ENCODE measurements at places on chromosomes 5 and 9. TPM values are rescaled to one million over a fixed set of nuclear protein-coding genes. Genes with fewer than 3 reads are reported as not detected.

Gene SLC44A1
- total RNA-seq: 67.3 TPM

Gene FCHO2
- total RNA-seq: 32.9 TPM

Gene HBEGF
- total RNA-seq: 16.2 TPM

DNA sequence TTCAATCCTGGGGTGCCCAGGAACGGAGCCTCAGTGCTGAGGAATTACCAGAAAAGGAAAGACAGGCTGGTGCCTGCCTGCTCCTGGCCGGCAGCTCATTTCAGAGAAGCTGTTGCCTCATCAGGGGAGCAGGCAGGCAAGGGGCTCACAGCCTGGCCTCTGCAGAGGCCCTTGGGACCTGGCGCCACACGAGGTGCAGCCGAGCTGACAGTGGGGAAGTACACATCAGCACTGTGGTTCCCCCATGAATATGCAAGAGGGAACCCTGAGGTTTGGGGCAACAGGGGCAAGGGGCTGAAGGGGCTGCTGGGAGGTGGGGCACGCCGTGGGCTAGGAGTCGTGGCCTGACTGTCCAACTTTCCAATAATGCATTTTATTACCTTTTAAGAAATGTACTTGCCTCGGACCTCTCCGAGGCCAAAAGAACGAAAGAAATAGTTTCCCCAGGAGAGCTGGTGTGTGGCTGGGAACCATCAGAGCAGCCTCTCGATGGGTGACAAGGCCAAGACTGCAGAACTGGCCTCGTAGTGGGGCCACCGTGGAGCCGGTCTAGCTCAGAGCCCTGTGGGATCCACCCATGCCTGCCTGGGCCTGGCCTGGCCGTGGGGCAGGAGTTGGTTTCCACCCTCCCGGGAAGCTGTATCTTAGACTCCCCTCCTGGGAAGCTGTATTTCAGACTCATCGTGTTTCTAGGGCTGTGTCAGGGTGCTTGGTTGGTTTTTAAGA lies 198.6 kb downstream of the PAX5 start:
- no peak for DNase-seq
- no peaks in the 10 kb centered on the region for H3K4me1 ChIP-seq
- no peak overlapping the region for H3K4me3 ChIP-seq
- no peak overlapping the region for H3K27ac ChIP-seq
- no peaks in the 10 kb centered on the region for H3K36me3 ChIP-seq

- no peak overlapping the region for H3K27ac ChIP-seq
- no peaks in the 10 kb centered on the region for H3K36me3 ChIP-seq
- no peak for DNase-seq
- H3K4me1 ChIP-seq: peaks cover 13% of the 10 kb centered on the region
- no peak overlapping the region for H3K4me3 ChIP-seq
- H3K27me3 ChIP-seq: no peaks in the 10 kb centered on the region
Observed at GRCh38 chr5:32500181-32500580, 55.6 kb upstream of the ZFR start.

GRCh38 chr5:163269624-163270023 lies 167.8 kb upstream of the CCNG1 start:
- H3K4me3 ChIP-seq: no peak overlapping the region
- no peaks in the 10 kb centered on the region for H3K36me3 ChIP-seq
- no peaks in the 10 kb centered on the region for H3K27me3 ChIP-seq
- H3K27ac ChIP-seq: no peak overlapping the region
- no peaks in the 10 kb centered on the region for H3K4me1 ChIP-seq
- no peak for DNase-seq

GRCh38 chr5:99191206-99191745 lies 262.5 kb upstream of the CHD1 start:
- no peaks in the 10 kb centered on the region for H3K4me1 ChIP-seq
- H3K36me3 ChIP-seq: no peaks in the 10 kb centered on the region
- no peak overlapping the region for H3K4me3 ChIP-seq
- H3K27ac ChIP-seq: no peak overlapping the region
- no peak for DNase-seq

GRCh38 chr5:36089989-36090388 lies 23.3 kb upstream of the UGT3A2 start:
- H3K4me1 ChIP-seq: no peaks in the 10 kb centered on the region
- no peaks in the 10 kb centered on the region for H3K36me3 ChIP-seq
- no peak overlapping the region for H3K27ac ChIP-seq
- no peaks in the 10 kb centered on the region for H3K27me3 ChIP-seq
- no peak for DNase-seq

DNA sequence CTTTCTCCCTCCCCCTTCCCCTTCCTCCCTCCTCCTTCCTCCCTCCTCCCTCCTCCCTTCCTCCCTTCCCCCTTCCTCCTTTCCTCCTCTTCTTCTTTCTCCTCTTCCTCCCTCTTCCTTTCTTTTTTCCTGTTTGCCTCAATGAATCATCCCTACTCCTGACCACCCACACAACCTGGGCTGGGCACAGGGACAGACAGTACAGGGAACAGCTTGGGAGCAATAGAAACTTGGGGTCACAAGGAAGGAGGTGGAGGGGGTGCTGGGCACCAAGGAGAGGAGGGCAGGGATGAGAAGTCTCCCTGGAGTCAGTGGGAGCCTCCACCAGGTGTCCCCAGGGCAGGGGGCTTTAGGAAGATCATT lies 5.0 kb downstream of the TTC16 start:
- no peak overlapping the region for H3K27ac ChIP-seq
- no peaks in the 10 kb centered on the region for H3K36me3 ChIP-seq
- peaks cover 25% of the 10 kb centered on the region for H3K4me1 ChIP-seq

DNA sequence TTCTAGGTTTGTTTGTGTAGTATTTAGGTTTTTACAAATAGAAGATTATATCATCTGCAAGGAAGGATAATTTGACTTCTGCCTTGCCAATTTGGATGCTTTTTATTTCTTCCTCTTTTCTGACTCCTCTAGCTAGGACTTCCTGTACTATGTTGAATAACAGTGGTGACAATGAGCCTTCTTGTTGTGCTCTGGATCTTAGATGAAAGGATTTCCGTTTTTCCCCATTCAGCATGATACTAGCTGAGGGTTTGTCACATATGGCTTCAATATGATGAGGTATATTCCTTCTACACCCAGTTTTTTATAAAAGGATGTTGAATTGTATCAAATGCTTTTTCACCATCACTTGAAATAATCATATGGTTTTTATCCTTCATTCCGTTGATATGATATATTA lies 101.4 kb downstream of the FBXO4 start:
- H3K36me3 ChIP-seq: no peaks in the 10 kb centered on the region
- no peaks in the 10 kb centered on the region for H3K27me3 ChIP-seq

DNA sequence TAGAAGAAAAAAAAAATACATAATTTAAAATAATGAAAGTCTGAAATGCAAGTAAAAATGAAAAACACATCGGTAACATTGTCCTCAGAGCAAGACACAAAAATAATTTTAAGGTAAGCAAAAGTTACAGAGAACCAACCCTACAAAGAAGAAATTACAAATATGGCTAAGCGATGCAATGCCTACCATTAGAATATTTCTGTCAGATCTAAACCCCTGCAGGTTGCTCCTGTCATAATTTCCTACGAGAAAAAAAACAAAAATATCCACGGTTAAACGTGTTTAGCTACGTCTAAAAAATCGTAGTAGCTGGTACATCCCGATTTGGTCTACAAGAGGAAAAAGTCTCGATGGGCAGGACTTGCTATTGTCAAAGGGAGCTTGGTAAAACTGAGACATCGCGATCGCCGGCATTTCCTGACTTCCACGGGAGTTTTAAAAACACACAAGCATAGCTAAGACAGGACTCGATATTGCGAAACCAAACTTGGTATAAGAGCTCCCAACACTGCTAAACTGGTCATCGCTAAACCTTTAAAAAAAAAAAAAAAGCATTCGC lies 1.1 kb upstream of the ANXA2R start:
- peak overlapping the region; percentile 58 for H3K4me3 ChIP-seq
- H3K4me1 ChIP-seq: peaks cover 9% of the 10 kb centered on the region
- no peaks in the 10 kb centered on the region for H3K36me3 ChIP-seq
- H3K27me3 ChIP-seq: no peaks in the 10 kb centered on the region
- DNase-seq: no peak

GRCh38 chr9:17488662-17489061 lies 90.2 kb upstream of the SH3GL2 start:
- H3K4me3 ChIP-seq: no peak overlapping the region
- H3K27me3 ChIP-seq: no peaks in the 10 kb centered on the region
- no peaks in the 10 kb centered on the region for H3K36me3 ChIP-seq
- no peak for DNase-seq

- no peak overlapping the region for H3K4me3 ChIP-seq
- no peaks in the 10 kb centered on the region for H3K4me1 ChIP-seq
- DNase-seq: no peak
- no peaks in the 10 kb centered on the region for H3K36me3 ChIP-seq
Observed at GRCh38 chr9:127990554-127990953, 9.8 kb upstream of the EEIG1 start.

DNA sequence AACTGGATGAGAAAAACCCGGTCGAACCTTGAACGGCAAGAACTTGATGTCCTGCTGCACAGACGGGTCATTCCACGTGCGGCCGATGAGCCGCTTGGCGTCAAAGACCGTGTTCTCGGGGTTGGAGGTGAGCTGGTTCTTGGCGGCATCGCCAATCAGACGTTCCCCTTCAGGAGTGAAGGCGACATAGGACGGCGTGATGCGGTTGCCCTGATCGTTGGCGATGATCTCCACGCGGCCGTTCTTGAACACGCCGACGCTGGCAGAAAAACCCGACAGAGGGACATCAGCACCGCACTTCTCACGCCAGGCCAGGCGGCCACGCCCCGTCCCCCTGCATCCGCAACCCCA lies 519 bp downstream of the HSPA5 start:
- H3K4me3 ChIP-seq: peak overlapping the region; percentile 96
- H3K4me1 ChIP-seq: peaks cover 56% of the 10 kb centered on the region
- H3K27ac ChIP-seq: peak overlapping the region; percentile 90
- H3K27me3 ChIP-seq: no peaks in the 10 kb centered on the region

DNA sequence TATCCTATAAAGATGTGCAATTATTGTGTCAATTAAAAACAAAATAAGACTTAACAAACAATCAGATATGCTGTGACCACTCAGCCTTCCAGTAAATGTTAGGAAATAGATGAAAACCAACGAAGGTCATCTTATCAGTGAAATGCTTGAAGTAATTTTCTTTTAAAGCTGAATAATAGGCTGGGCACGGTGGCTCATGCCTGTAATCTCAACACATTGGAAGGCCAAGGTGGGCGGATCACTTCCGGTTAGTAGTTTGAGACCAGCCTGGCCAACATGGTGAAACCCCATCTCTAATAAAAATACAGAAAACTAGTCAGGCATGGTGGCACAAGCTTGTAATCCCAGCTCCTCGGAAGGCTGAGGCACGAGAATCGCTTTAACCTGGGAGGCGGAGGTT lies 31.2 kb downstream of the NLN start:
- no peak overlapping the region for H3K4me3 ChIP-seq
- no peak overlapping the region for H3K27ac ChIP-seq
- no peak for DNase-seq
- no peaks in the 10 kb centered on the region for H3K4me1 ChIP-seq

GRCh38 chr9:19247420-19247819 lies 16.9 kb downstream of the DENND4C start:
- H3K27me3 ChIP-seq: no peaks in the 10 kb centered on the region
- DNase-seq: no peak
- no peaks in the 10 kb centered on the region for H3K36me3 ChIP-seq
- H3K4me3 ChIP-seq: no peak overlapping the region

DNA sequence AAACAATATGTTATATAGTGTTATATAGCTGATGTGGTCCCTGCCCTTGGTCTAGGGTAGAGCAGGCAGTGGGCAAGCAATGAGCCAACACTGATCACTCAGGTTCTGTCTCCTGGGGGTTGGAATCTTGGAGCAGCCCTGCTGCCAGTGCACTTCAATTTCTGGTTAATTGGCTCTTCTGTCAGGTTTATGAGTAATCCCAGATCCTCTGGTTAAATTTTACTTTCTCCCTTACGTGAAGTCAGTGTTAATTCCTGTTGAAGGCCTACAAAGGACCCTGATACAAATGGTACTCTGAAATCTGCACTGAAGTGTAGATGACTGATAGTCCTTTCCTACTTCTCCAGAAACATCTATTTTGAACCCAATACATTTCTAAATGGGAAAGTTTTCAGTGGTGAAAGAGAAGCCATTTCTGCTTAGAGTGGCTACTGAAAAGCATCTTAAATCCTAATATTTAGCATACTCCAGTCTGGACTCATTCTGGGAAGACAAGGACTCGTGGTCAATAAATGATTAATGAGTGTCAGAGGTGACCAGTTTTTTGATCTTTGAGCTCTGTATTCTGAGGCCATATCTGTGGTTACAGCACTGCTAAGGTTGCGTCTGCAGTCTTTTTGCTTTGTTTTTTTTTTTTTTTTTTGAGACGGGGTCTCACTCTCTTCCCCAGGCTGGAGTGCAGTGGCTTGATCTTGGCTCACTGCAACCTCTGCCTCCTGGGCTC lies 442.4 kb downstream of the KIF4B start:
- DNase-seq: no peak
- H3K36me3 ChIP-seq: no peaks in the 10 kb centered on the region

DNA sequence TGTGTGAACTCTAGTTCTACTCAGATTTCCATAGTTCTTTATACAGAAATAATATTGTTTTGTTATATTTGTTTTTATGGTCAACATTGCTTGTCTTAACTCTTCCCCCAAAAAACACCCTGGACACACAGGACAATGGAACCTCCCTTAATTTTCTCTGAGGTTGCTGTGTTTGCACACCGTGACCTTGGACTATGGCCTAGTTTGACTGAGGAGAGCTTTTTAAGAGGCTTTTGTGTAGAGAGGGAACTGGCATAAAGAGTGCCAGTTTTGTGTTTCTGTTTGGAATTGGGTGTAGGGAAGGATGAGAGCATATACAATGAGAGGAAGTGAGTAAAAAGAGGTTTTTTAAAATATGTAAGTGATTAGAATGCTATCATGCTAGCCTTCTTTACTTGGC lies 101.1 kb upstream of the MEF2C start:
- H3K36me3 ChIP-seq: no peaks in the 10 kb centered on the region
- H3K27ac ChIP-seq: no peak overlapping the region
- H3K4me1 ChIP-seq: no peaks in the 10 kb centered on the region
- no peaks in the 10 kb centered on the region for H3K27me3 ChIP-seq
- no peak overlapping the region for H3K4me3 ChIP-seq
